ENCODE measurements at places on chromosomes 12 and 14.

DNA sequence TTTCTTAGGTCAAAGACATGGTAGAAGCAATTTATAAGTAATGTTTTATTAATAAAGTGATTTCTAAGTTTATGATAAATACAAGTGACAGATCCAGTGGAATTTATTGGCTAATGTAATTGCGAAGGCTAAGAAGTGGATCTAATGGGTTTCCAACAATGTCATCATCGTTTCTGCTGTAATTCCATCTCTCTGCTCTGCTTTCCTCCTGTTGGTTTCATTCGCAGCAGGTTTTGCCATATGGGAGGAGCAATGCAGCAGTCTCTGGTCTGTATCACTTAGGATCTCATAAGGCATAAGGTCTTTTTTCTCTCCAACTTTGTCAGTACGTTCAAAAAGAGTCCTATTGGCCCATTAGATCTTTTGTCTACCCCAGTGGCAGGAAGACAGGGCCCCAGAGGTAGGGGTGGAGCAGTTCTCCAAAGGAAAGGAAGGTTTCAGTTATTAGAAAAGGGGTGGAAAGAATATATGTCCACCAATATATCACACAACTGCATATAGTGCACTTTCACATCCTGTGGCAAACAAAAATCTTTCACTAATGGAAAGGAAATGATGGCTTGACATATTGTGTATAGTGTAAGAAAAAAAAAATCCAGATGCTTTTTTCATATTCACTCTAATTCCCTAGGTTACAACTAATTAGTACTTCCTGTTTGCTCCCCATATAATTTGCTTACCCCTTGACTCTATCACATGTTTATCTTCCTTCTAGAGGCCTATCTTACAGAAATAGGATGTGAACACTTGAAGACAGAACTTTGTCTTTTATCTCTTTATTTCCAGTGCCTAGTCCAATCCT lies 451.3 kb downstream of the ZFP36L1 start:
- DNase-seq = no peak

- no peak for DNase-seq
Measured at GRCh38 chr14:90458536-90458935, 61.7 kb downstream of the CALM1 start.

GRCh38 chr14:31078766-31079165 lies 52.6 kb upstream of the STRN3 start:
- DNase-seq = no peak

- DNase-seq = no peak
Measured at GRCh38 chr14:50974118-50974517, 29.8 kb upstream of the PYGL start.

GRCh38 chr12:46135750-46136149 lies 133.1 kb downstream of the SLC38A1 start:
- DNase-seq = no peak

- DNase-seq = no peak
Measured at GRCh38 chr14:95540236-95540855, 5.5 kb downstream of the GLRX5 start.

- DNase-seq = peak; percentile 97
Measured at GRCh38 chr14:61103541-61104339, 122.7 kb downstream of the SLC38A6 start.

GRCh38 chr12:75259143-75259542 lies 49.5 kb upstream of the KCNC2 start:
- no peak for DNase-seq

DNA sequence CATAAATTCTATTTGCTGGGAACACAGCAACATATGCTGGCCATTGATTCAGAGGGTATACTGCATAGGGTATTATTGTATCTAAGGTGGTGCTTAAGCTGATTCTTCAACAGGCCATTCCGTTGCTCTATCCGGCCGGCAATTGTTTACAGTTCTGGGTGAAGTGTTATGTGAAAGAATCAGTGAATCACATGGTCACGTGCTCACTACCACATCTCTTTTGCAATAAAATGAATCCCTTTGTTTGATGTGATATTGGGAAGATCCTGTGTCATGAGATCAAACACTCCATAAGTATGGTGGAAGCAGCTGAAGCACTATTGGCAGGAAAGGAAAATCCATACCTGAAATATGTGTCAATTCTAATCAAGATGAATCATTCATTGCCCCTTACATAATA lies 7.6 kb upstream of the USP15 start:
- no peak for DNase-seq

DNA sequence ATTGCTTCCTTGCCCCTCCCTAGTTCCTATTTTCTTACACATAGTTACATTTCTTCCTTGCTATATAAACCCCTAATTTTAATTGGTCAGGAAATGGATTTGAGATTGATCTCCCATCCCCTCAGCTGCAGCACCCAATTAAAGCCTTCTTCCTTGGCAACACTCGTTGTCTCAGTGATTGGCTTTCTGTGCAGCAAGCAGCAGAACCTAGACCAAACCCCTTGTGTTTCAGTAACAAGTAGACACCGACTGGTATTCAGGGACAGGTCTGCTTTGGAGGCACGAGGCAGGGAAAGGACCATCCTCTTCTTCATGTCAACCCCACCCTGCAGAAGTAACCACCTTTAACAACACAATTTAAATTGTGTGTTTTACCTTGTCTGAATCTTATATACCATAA lies 152.6 kb downstream of the RPAP3 start:
- no peak for DNase-seq

- DNase-seq = peak; percentile 53
Measured at GRCh38 chr12:25155022-25155576, 39.9 kb downstream of the DNAI7 start.

- DNase-seq = peak; percentile 29
Measured at GRCh38 chr14:70098250-70098809, 90.4 kb downstream of the SLC8A3 start.

DNA sequence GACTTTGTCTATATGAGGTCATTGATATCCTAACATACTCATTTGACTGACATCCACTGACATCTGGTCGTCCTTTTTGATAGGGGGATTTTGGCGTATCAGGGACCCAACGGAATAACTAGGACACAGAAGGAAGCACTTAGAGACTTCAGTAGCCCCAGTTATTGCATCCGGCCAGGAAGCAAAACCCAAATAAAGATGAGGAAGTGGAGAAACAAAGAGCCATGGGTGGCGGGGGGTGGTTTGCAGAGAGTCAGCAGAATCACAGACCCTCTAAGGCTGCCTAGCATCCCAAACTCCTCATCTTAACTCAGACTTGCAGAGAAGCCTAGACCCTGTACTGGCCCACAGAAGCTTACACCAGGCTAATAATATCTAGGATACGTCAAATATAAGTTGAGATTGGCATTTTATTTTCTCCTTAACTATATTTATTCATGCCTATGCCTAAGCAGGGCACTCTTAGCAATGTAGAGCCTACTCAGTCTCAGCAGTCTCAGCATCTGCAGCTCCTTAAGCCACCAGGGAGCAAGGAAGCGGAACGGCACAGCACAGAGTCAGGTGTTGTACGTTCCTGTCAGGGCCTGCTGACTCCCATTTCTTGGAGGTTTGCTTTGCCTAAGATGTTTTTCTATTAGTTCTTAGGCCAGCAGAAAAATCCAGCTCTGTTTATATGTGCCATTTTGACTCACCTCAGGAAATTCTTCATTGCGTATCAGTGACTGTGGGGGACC lies 45.1 kb downstream of the KCNA1 start:
- DNase-seq = no peak

DNA sequence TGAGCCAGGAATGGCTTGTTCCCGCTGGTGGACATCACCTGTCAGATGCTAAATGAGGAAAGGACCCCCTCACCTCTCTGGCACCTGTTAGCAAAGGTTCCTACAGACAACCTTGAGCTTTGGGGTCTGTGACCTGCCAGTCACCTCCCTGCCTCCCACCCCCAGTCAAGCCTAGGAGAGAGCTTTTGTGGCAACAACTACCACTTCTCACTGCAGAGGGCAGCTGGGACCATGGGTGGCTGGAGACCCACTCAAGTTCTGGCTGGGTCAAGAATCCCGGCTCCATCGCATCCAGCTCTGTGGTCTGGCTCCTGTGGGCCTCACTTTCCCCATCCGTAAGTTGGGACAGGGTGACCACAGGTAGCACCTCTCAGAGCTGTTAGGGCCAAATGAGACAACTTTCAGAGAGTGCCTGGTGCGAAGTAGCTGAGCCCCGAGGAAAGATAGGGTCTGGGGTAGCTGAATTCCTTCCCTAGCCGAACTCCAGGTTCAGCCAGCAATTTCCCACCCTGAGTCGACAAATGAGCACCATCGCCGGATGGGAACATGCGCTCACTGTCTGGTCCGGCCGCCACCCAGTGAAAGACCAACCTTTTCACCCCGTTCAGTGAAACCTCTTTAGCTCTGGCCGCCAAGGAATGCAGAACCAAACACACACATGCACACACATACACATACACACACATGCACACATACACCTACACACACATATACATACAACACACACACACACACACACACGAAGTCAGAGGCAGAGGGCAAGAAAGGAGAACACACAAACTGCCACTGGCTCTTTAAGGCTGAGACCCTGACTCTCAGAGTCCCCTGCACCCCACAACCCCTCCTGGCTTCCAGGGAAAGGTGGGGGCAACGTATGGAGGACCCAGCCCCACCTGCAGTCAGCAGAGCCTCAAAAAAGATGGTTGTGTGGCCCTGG lies 1.9 kb downstream of the TMEM119 start:
- no peak for DNase-seq

DNA sequence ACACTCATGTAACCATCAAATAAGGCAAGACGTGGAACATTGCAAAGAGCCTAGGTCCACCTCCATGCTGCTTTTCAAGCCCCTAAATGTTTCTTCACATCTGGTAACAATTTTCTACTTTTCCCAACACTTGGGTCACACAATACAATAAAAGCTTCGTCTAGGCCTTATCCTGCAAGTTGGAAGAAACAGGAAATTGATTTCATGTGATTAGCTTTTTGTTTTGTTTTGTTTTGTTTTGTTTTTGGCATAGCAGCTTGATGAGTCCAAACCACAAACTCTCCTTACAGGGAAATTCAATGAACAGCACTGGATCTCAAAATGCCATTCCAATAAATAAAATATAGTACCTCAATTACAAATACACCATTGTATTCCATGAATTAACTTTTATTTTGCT lies 19.3 kb downstream of the TAS2R50 start:
- peak; percentile 69 for DNase-seq

DNA sequence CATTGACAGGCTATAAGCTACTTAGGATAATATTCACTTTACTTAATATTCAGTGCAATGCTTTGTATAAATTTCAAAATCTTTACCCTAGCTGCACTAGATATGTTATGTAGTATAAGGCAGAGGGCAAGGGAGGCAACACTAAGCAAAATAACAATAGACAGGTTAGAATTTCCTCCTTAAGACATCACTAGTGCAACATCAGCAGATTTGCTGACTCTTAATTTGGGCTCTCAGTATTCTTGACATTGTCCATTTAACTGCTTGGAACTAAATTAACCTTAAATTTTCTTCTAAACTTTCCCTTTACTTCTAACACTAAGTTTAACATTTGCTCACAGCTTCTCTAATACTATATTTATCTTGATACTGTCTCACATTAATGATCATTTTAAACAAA lies 273.9 kb downstream of the DIO2 start:
- no peak for DNase-seq

- DNase-seq = peak; percentile 29
Measured at GRCh38 chr14:84254290-84254689, 1275.7 kb upstream of the FLRT2 start.

GRCh38 chr12:79402606-79403005 lies 288.2 kb downstream of the PAWR start:
- DNase-seq = peak; percentile 33

DNA sequence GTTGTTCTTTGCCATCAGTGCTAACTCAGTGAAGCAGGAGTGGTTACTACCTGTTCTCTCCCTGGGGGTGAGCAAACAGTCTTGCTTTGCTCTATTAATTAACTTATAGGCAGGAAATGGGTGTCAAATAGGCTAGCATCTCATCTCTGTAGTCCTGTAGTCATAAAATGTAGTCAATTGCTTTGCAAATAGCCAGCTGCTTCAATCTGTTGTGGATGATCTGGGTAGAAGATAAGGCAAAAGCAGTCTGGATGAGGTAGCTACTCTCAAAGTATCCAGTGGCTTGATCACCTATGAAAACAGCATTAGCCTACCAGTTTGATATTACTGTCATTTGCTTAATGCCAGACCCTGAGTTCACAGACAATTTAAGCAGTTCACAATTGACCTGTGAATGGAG lies 369.0 kb upstream of the TMTC1 start:
- no peak for DNase-seq

GRCh38 chr12:40892528-40892927 lies 200.3 kb downstream of the CNTN1 start:
- no peak for DNase-seq

DNA sequence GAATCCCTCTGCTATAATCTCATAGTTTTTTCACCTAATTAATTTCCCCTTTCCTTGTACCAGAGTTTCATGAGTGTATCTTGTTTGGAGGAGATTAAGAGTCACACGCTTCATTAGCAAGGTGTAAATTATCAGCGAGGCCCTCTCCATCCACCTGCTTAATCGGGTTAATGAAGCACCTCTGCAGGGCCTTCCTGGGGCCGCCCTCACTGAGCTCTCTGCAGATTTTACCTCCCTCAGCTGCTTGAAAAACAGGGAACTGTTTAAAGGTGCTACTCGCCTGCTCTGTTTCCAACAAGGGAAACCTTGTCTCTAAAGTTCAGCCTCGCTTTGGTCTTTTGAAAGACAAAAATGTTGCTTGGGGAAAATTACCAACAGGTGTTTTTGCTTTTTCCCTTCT lies 35.8 kb downstream of the OTX2 start:
- no peak for DNase-seq

- no peak for DNase-seq
Measured at GRCh38 chr14:75570797-75571196, 7.6 kb upstream of the FLVCR2 start.

DNA sequence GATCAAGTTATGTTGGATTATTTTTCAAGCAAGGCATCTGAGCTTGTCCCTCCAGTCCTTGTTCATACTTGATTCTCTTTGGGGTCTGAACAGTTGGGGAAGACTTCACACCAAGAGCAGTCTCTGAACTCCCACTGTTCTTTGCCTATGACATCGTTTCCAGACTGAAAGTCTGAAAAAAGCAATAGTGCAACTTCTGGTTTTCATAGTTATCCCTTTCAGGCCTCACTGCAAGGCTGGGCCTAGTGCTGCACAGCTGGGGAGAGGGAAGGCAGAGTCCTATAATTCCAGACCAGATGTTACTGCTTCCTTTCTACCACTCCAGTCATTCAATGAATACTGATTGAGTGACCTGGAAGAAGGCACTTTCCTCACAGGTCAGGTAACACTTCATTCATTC lies 187.1 kb upstream of the CCND2 start:
- no peak for DNase-seq

GRCh38 chr12:97948591-97948990 lies 486.0 kb downstream of the RMST start:
- DNase-seq = no peak
